DND-41 (cell line): ENCODE measurements at places on chromosomes 4 and X.

- no peak for DNase-seq
These were observed 20.2 kb upstream of the RASGEF1B start for GRCh38 chr4:81491943-81492342.

GRCh38 chr4:11196927-11197522 lies 231.7 kb downstream of the HS3ST1 start:
- DNase-seq = no peak

DNA sequence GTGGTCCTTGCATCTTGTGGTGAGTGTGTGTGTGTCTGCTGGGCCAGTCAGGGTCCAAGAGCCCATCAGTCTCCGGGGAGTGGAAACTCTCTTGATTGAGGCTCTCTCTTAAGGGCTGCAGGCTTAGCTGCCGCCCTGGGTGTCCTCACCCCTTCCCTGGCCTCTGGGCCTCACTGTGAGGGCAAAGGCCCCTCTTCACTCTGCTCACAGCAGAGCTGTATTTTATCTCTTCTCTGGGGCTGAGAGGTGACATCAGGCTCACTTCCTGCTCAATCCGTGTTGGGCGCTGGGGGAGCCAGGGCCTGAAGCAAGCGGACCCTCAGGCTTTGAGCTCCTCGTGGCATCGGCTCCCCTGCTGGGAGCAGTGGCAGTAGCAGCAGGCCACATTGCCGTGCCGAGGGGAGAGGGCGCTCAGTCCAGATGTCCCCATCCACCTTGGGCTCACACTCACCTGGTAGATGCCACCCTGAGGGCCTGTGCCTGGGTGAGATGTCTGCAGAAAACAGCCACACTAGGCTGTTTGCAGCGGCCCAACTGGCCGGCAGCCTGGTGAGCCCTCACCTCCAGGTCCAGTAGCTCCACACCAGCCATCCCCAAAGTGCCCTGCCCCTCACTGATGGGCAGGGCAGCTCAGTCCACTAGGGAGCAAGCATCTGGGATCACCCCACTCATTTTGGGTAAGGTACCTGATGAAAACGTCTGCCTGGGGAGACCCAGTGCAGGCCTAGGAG lies 24.7 kb upstream of the PRPS1 start:
- DNase-seq = no peak

DNA sequence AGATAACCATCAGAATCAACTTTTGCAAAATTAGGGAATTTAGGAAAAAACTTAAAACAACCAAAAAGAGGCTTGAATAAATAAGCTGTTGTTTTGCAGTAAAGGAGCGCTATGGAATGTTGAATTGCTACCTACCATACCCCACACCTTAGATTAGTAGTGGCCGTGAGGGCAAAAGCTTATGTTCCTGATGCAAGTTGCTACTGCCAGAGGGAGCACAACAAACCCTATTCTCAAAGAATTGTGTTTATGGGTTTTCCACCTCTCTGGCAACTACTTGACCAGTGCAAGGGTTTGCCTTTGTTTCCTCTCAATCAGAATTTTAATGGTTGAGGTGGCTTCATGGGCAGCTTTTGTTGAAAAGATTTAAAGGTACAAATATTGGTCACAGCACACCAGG lies 268.1 kb downstream of the LAS1L start:
- no peak for DNase-seq

DNA sequence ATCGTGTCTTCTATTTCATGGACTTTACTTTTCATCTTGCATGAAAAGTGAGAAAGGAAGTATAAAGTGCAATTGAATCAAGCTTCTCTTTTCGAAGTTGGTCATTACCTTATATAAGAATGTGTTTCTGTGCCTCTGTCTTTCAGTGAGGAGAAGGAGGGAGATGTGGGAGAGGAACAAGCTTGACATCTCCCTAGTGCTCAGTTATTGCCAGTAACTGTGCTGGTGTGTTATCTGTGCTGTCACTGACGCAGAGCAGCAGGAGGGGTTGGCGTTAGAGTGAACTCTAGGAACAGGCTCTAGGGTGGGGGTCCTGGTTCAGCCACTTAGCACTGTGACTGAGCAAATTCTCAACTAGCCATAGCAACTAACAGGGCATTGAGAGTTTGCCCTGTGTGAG lies 34.0 kb upstream of the TBC1D9 start:
- no peak for DNase-seq

- DNase-seq = no peak
These were observed 67.0 kb upstream of the TSPAN7 start for GRCh38 chrX:38494239-38494823.

DNA sequence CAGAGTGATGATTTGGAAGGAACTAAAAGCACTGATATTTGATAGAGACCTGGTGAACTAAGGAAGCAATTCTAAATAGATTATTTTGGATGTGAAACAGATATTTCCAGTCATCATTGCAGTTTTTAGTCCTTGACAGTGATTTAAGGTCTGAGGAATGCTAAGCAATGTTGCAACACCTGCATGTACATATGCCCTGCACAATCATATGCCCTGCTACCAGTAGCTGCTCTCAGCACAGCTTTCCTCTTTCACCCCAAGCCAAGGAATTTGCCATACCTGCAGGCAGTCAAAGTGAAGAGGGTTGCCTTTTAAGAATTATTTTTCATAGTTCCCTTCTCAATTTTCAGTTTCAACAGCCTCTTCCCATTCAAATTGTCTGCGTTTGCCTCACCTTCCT lies 8.7 kb upstream of the FAM47A start:
- DNase-seq = no peak
